ENCODE measurements at places on chromosomes 11 and 22.

GRCh38 chr11:8779107-8779506 lies 96.5 kb downstream of the RPL27A start:
- no peak for DNase-seq

DNA sequence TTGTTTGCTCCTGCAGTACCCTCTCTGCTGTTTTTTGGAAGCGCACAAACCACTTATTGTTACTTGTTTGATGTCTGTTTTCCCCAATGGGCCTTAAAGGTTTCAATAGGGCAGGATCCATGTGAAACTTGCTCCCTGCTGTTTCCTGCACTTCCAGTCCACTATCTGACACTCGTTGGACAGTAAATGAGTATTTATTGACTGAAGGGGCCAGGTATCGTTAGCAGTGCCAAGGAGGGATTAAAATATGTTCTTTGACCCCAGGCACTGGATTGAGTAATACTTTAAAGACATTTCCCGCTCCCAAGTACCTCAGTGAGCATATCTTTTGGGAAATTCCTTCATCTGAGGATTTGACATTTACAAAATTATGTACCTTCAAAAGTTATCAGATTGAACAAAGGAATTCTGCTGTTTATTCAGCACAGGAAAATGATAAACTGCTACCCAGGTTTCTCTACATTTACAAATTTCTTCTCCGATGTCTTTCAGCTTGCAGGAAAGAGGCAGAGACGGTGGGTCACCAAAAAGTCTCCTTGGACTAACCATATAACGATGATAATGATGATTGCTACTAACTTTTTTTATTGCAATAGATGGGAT lies 23.3 kb upstream of the OR9Q2 start:
- no peak for DNase-seq

- DNase-seq: no peak
Observed at GRCh38 chr22:37199760-37200108, 11.7 kb upstream of the C1QTNF6 start.

DNA sequence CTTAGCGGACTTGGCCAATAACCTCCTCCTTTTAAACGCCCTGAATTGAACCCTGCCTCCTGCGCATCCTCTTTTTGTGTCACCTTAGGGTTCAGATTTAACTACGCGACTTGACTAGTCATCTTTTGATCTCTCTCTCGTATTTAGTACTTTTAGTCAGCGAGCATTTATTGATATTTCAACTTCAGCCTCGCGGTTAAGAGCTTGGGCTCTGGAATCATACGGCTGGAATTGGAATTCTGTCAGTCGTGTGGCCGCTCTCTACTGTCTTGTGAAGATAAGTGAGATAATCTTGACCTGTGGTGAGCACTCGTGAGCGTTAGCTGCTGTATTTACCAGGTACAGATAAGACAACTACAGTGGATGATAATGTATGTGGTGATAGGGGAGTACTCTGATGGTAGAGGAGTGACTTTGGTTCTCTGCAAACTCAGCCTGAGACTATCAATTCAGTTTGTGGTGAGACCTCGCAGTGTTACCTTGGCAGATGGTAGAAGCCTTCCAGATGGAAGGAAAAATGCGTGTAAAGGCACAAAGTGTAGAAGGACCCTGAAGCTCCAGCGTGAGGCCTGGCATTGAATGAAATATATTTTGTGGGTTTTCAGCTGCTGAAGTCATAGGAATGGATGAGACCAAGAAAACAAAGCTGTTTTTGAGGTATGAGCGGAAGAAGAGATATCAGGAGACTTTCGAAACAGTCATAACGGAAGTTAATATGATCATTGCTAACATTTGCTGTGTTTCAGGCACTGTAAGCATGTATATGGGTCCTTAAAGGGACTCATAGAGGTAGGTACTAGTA lies 682 bp downstream of the ATM start:
- DNase-seq: peak; percentile 2

DNA sequence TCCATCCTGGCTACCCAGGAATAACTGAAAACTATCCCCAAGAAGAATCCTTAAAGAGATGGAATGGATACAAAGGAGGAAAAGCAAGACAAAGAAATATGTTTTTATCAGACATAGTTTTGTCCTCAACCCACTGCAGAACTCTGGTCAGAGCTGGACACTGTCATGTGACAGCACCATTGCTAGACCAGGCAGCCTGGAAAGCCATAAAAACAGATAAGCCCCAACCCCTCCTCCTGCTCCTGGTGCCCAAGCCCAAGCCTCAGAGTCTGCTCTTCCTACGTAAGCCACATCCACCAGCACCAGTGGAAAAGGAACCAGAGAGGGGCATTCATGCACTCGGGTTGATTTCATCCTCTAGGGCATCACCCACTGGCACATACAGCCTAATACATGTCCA lies 116.9 kb downstream of the TRIM29 start:
- DNase-seq: no peak

DNA sequence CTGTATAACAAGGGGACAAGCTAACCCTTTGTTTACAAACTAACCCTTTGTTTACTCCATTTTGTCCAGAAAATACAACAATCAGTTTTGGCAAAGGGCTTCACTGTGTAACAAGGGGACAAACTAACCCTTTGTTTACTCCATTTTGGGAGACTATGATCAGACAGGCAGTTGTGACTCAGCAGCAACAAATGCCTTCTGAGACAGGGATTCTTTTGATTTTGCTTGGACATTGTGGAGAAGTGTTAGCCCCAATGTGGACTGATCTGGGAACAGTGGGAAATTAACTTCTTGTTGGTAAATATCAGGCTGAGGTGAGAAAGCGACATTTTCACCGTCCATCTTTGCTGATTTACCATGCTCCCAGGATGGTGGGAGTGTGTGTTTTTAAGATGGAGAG lies 983 bp downstream of the EHF start:
- no peak for DNase-seq

DNA sequence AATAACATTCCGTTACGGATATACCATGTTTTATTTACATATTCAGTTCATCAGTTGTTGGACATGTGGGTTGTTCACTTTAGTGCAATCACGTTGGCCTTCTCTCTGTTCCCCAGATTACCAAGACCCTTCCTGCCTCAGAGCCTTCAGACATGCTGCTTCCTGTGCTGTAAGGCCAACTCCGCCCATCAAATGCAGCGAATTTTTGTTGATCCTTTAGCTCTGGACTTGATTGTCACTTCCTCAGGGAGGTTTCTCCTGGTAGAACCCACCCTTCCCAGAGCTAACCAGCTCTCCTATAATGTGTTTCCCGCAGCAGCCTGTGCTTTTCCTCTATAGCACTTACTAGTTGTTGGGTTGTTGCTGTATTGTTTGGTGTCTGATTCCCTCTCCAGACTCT lies 39.4 kb downstream of the SWAP70 start:
- no peak for DNase-seq

GRCh38 chr11:37967635-37968034 lies 1369.6 kb upstream of the RAG2 start:
- no peak for DNase-seq

DNA sequence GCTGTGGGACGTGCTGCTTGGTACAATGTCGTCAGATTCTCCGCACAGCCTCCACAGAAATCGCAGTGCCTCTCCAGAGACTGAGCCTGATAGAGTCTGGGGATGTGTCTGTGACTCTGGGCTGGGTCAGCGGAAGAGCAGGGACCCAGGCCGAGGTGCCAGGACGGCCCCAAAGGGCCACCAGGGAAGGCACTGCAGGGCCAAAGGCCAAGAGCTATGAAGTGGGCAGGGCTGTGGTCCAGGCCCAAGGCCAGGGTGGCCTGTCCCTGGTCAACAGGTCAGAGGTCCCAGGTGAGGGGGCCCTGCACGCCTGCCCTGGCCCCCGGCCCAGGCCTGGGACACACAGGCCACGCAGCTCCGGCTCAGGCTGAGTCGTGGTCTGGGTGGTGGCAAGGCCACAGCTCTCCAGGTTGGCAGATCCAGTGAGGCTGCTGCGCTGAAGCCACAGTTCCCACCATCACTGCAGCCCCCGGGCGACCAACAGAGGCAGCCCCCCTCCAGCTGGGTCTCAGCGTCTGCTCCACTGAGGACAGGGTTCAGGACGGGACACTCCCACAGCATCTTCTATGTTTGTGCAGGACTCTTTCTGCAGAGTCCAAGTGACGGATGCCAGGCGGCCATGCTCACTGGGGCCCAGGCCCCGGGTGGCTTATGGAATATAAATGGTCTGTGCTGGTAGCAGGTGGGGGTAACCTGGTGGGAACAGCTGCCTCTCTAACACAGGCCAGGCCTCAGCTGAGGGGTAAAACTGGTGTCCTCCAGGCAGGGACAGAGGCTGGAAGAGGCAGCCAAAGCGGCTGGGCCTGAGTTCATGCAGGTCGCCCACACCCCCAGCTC lies 4.8 kb upstream of the PIM3 start:
- DNase-seq: no peak

- no peak for DNase-seq
Observed at GRCh38 chr11:68735646-68736045, 15.7 kb downstream of the TESMIN start.

DNA sequence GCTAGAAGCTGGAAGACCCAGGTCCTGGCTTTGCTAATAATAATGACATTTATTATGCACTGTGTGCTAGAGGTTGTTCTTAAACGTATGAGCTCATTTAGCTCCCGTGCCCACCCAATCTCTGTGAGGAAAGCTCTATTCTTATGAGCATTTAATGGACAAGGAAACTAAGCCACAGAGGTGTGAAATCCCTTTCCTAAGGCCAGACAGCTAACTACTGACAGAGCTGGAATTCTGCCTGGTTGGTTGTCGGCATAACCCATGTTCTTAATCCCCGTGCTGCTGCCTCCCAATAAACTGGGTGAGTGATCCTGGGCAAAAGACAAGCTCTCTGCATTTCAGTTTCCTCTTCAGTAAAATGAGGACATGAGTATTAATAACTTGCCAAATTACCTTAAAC lies 49.4 kb downstream of the SNX19 start:
- DNase-seq: no peak
